ENCODE measurements at places on chromosomes 6 and 20. TPM values are rescaled to one million over a fixed set of nuclear protein-coding genes. Genes with fewer than 3 reads are reported as not detected.

Gene C6orf132
- 3.6 TPM for polyA plus RNA-seq

DNA sequence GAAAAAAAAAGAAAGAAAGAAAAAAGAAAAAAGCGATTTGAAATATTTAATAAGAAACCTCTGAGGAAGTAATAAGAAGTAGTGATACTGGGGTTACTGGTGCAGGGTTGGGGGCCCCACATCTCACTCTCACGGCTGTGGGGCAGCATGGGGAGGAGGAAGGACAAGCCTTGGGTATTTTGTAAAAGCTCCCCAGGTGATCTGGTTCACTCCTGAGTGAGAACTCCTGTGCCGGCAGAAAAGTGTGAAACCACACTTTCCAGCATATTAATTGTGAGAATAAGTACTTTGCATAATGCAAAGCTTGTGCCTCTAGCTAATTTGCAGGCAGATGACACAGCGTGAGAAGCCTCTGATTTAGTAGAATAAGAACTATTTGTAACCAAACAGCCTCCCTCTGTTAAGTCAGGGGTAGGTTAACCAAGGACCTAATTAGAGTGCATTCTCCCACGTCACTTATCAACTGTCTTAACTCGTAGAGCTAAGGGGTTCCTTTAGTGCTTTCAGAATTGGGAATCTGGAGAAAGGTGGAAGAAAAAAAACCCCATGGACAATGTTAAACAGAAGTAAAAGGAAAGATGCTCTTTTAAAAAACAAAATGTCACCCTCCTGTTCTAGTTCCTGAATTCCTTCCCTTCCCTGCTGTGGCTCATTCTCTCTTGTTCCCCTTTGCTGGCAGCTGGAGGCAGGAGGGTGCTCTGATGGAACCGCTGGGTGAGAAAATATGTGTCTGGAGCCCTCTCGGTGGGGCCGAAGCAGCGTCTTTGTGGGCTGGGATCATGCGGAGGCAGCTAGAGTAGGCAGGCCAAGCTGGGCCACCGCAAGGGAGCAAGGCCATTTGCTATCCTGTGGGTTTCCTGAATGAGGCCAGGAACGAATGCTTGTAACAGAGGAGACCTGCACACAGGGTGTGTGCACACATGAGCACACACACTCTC lies 108.7 kb downstream of the FYN start:
- no peak for DNase-seq

Gene VSX1
- not detected for polyA plus RNA-seq

DNA sequence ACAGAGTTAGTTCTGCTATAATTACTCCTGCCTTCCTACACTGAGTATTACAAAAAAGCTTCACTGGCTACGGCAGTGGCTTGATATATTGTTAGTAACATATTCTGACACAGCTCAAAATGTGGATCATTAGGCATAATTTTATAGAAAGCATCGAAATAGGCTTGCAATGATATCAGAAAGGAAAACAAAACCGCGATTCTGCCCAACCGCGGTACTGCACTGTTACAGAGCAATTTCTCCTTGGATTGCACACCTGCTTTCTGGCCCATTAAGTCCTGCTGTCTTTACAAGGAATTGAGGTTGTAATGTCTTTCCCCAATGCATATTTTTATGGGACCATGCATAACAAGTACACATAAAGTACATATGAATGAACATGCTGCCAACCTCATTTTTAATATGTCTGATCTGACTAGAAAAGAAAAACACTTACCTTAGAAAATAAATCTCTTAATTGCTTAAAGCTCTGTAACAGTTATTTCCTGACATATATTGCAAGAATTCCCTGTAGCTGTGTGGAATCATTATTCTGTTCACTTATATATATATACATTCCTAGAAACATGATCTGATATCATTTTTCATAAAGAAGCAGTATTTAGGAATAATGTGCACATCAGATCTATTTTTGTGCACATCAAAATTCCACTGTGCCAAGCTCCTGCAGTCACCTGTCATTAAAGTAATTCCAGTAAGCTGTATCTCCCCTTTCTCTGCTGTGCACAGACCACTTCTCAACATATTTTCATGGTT lies 763.9 kb downstream of the HACE1 start:
- no peak for DNase-seq

GRCh38 chr6:69875715-69876114 lies 9.4 kb downstream of the COL19A1 start:
- DNase-seq = no peak

Gene OLIG3
- not detected for polyA plus RNA-seq

GRCh38 chr20:63047267-63047666 lies 40.5 kb upstream of the BHLHE23 start:
- no peak for DNase-seq

Gene IL17F
- not detected for polyA plus RNA-seq

DNA sequence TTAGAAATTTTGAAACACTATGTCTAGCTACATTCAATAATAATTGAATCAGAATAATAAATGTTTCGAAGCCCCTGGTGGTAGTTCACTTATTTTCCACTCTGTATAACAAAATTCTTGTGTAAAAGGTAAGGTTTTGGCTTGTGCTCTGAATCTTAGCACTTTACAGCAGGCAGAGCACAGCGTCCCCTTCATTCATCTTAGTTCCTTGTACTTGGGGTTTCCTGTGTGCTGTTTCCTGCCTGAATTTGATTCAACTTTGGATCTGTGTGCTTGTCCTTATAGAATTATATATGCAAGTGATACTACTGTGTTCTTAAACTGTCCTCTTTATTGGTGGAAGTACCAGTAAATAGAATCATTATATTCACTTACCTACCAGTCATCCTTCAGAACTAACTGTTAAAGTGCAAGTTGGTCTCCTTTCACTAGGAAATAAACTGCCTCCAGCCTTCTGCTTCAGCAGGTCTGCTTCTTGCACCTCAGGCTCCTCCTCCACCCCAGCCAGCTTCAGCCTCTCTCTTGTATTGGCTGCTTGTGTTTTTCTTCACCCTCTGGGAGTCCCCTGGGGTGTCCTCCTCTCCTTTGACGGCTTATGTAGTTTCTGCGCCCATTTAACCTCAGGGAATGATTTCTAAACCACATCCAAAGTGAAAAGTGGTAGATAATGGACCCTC lies 28.8 kb upstream of the TULP4 start:
- DNase-seq = no peak

DNA sequence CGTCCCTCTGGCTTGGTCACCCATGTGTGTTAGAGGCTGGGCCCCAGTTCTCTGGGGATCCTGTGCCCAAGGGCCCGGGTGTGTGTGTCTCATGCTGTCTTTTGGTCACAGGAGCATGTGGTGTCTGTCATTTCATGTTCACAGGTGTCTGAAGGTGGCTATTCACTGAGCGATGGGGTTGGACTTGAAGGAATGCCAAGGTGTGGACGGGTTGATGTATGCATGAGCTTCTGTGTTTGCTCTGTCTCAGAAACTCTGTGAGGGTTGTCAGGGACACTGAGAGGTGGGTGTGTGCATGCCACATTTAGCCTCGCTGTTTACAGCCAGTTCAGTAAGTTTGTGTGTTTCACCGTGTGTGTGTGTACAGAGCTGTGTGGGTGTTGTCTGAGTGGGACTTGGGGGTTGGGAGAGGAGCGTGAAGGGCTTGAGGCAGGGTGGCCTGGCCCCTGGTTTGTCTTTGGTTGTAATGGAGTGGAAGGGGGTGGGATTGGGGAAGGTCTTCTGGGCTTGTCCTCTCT lies 1.2 kb downstream of the DDR1 start:
- no peak for DNase-seq

DNA sequence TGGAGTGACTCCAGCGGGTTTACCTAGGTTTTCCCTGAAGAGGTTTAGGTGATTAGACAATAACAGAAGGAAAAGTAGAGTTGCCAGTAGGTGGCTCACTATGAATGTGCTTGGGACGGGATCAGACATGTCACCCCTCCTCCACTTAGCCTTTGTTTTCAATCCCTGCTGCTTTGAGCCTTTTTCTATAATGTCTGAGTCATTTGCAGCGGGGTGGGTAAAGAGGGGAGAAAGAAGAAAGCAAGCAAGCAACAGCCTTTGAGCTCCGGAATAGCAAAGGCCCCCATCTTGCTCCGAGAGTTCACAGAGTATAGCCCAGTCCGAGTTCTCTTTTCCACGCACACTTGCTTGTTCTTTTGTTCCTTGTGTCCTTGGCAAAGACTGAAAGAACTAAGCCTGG lies 129.1 kb downstream of the PACRG start:
- peak; percentile 71 for DNase-seq

GRCh38 chr6:128275030-128275429 lies 245.4 kb downstream of the PTPRK start:
- DNase-seq = no peak

DNA sequence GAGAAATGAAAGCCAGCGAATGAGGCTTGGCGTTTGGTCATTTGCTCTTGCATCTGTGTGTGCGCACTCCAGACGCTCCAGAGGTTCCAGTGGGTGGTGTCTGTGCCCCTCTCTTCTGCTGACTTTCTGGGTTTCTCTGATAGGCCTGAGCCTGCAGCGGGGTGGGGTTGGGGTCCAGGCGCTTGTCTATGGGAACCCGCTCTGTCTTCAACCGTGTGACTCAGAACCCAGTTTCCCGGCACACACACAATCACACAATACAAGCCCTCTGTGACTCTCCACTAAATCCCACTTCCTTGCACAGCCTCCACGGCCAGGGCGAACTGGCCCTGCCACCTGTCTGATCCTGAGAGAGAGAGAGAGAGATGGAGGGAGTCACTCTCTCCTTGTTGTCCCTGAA lies 24.6 kb downstream of the RBM38 start:
- DNase-seq = no peak

Gene TUBB1
- polyA plus RNA-seq = 1.5 TPM

DNA sequence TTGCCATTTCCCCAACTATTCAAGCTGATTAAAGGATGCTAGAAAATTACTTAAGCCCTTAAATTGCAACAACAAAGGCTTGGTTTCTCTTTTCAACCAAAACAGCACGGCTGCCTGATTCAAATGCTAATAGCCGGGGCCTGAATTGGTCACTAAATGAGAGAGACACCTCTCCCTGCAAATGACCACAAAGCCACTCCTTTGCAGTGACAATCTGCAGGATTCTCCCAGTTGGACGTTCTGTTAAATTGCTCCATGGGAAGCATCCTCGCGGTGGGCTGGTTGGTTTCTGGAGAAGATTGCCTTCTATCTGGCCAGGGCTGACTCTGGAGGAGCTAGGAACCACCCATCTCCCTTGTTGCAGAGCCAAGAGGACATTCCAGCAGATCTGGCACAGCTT lies 29.7 kb upstream of the TBXT start:
- no peak for DNase-seq

Gene BMP7
- polyA plus RNA-seq = 69.9 TPM

GRCh38 chr6:75210885-75211739 lies 5.3 kb upstream of the COL12A1 start:
- no peak for DNase-seq

GRCh38 chr20:6668546-6668945 lies 98.9 kb upstream of the BMP2 start:
- DNase-seq = no peak

Gene DNAH8
- 0.42 TPM for polyA plus RNA-seq

Gene RAB32
- 29.5 TPM for polyA plus RNA-seq

DNA sequence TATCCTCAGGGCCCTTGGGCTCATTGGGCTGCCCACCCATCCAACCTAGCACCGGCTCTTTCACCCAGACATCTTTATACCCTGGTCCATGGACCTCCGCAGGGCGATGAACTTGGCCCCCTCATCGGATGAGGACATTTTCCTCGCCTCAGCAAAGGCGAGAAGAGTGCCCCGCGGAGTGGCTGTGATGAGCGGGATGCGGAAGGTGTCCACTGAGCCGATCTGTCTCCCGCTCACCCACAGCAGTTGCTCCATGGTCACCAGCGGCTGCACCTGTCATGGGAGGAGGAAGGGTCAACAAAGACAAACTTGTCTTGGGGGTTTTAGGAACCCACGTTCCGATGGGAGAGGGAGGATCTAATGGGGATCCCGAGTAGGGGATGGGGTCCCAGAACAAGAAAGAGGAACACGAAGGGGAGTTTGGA lies 690 bp downstream of the NEU1 start:
- DNase-seq = no peak

Gene AHI1
- polyA plus RNA-seq = 75.6 TPM
